ENCODE measurements at places on chromosomes 7 and 10. TPM values are rescaled to one million over a fixed set of nuclear protein-coding genes. Genes with fewer than 3 reads are reported as not detected.

SPDYE9 gene
- total RNA-seq = not detected

DNA sequence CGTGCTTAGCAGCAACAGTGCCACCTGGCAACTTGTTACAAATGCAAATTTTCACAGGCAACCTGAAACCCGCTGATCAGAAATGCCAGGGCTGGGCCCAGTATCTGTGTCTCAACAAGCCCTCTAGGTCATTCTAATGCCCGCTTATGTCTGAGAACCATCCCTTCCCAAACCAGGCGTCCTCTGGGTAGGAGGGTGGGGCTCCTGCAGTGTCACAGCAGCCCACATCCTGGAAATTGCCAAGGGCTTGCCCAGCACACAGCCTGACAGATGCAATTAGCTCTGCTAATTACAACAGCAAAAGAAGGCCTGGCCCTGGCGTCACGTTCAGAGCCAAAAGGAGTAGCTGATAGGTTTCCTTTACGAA is 15.9 kb downstream of the ITPRIP start:
- peak; percentile 47 for DNase-seq
- H3K27me3 ChIP-seq = no peaks in the 10 kb centered on the region
- H3K4me1 ChIP-seq = peaks cover 44% of the 10 kb centered on the region

GRCh38 chr7:150317748-150318444 is 5.3 kb upstream of the LRRC61 start:
- no peaks in the 10 kb centered on the region for H3K36me3 ChIP-seq
- no peak for DNase-seq
- H3K4me1 ChIP-seq = peaks cover 9% of the 10 kb centered on the region
- no peak overlapping the region for H3K27ac ChIP-seq

DNA sequence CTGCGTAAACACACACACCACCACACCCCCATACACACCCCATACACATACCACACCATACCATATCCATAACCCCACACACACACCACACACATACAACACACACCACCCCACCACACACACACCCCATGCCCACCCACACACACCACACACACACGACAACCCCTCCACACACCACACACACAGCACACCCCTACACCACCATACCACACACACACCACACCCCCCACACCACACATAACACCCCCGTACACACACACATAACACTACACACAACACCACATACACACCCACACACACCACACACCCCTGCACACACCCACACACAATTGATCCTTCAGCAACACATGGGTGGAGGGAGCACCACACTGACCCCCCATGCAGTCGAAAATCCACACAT is 50.3 kb upstream of the BMS1 start:
- no peak overlapping the region for H3K4me3 ChIP-seq
- H3K27ac ChIP-seq = no peak overlapping the region
- no peaks in the 10 kb centered on the region for H3K4me1 ChIP-seq
- no peak for DNase-seq
- H3K36me3 ChIP-seq = no peaks in the 10 kb centered on the region

- peak within 1 kb of the TSS; percentile 98 for H3K4me3 ChIP-seq
- H3K27ac ChIP-seq = peak within 1 kb of the TSS; percentile 95
- H3K36me3 ChIP-seq = no peaks in the 10 kb centered on the region
- H3K27me3 ChIP-seq = no peaks in the 10 kb centered on the region
- H3K4me1 ChIP-seq = peaks cover 39% of the 10 kb centered on the region
- DNase-seq = peak; percentile 88
Measured at GRCh38 chr7:99374111-99375064, at the start of gene ARPC1B. Gene ARPC1B (plus strand): TSS chr7:99374730. CDS start chr7:99385715, 10,985 bp downstream.

DNA sequence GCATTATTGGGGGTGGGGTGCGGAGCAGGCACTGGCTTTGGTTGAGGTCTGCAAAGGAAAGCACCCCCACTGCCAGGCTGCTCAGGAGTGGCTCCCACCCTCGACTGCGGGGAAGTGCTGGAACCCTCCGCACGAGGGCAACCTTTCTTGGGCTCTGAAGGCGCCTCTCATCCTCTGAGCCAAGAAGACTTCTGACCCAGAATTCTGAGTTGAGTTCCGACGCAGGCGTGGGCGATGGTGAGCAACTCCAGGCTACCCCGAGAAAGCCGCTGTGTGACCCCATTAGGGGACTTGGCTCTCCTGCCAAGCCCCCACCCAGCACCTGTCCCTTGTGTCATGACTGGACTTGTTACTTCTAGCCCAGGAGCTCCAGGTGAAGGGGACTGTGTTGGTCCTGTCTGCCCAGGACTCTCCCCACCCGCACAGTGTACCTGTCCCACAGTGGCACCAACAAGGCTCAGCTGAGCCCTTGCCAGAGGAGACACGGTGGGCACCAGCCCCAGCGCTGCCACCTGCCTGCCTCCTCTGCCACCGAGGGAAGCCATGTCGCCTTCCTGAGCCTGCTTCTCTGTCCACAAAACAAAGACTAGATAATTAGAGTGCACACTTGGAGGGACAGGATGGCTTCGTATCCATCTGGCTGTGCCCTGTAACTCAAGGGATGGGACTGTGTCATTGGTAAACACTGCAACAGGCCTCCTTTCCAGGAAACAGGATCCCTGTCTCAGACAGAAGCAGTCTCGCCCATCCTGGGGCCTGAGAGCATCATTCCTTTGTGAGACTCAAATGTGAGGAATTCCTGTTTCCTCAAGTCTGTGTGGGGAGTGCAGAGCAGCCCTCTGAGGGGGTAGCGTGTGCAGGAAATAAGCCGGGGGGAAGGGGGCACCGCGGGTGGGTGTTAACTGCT is 128.8 kb downstream of the LHPP start:
- no peak overlapping the region for H3K4me3 ChIP-seq
- H3K4me1 ChIP-seq = peaks cover 14% of the 10 kb centered on the region
- no peaks in the 10 kb centered on the region for H3K27me3 ChIP-seq
- no peak for DNase-seq

DNA sequence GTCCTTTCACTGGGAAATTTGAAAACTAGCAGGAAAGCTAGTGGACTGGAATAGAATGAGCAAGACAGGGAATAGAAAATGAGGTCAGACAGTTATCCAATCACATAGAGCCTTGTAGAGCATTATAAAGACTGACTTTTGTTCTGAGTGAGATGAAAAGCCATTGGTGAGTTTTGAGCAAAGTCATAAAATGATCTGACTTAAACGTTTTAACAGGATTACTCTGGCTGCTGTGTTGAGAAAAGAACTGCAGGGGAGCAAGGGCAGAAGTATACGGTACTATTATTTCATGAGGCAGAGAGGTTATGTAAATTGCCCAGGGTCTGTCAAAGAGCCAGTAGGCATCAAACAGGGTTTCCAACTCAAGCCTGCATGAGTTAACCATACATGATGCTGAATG is 393.4 kb downstream of the TFEC start:
- no peak overlapping the region for H3K4me3 ChIP-seq
- no peak for DNase-seq
- no peaks in the 10 kb centered on the region for H3K27me3 ChIP-seq
- H3K36me3 ChIP-seq = no peaks in the 10 kb centered on the region

- no peak overlapping the region for H3K4me3 ChIP-seq
- H3K27me3 ChIP-seq = no peaks in the 10 kb centered on the region
- peaks cover 4% of the 10 kb centered on the region for H3K4me1 ChIP-seq
- H3K36me3 ChIP-seq = no peaks in the 10 kb centered on the region
- DNase-seq = no peak
Measured at GRCh38 chr10:78266741-78267469, 233.2 kb downstream of the RPS24 start.

DNA sequence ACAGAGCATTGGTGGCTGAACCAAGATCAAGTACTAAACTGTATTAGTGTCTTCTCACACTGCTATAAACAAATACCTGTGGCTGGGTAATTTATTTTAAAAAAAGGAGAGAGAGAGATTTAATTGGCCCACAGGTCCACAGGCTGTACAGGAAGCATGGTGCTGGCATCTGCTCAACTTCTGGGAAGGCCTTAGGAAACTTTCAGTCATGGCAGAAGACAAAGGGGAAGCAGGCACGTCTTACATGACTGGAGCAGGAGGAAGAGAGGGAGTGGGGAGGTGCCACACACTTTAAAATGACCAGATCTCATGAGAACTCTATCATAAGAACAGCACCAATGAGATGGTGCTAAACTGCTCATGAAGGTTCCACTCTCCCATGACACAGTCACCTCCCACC is 95.2 kb upstream of the JCAD start:
- DNase-seq = no peak
- no peaks in the 10 kb centered on the region for H3K27me3 ChIP-seq
- H3K27ac ChIP-seq = no peak overlapping the region

All from transverse colon (tissue), 4 donors.